ENCODE measurements at places on chromosomes 5 and 9.

DNA sequence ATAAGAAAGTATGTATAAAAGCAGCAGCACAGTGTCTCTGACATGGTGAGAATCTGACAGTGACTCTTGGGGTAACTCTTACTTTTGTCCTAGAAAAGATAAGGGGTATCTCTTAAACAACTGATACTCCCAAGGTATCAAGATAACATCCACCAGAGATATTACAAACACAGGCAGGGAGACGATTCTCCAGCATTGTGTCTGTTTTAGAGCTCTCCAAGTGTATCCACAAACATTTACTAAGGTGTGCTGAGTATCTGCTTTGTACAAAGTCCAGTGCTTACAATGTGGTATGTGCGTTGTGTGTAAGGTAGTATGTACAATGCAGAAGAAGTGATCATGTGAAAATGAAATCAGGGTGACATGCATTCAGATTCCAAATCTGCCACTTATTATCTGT lies 4.4 kb upstream of the TMEM245 start:
- no peak for DNase-seq

GRCh38 chr5:107268241-107268640 lies 402.5 kb downstream of the EFNA5 start:
- DNase-seq: no peak

GRCh38 chr9:98057138-98057799 lies 737 bp downstream of the NANS start:
- DNase-seq: peak; percentile 37

DNA sequence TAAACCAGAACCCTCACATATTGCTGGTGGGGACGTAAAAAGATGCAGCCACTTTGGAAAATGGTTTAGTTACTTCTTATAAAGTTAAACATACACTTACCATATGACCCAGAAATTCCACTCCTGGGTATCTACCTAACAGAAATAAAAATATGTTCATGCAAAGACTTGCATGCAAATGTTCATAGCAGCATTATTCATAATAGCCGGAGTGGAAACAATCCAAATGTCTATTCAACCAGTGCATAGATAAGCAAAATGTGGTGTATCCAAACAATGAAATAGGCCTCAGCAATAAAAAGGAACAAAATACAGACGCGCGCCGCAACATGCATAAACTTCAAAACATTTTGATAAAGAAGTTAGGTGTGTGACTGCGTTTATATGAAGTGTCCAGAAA lies 11.6 kb downstream of the EGR1 start:
- DNase-seq: no peak

Data from activated CD4-positive, alpha-beta T cell treated with anti-CD3 and anti-CD28 coated beads, Interleukin-2, amount 50 U/mL, for 4 hours (primary cell).